ENCODE measurements at places on chromosomes 3 and 15.

- DNase-seq: no peak
Measured at GRCh38 chr15:67042551-67043142, 22.8 kb upstream of the SMAD3 start.

DNA sequence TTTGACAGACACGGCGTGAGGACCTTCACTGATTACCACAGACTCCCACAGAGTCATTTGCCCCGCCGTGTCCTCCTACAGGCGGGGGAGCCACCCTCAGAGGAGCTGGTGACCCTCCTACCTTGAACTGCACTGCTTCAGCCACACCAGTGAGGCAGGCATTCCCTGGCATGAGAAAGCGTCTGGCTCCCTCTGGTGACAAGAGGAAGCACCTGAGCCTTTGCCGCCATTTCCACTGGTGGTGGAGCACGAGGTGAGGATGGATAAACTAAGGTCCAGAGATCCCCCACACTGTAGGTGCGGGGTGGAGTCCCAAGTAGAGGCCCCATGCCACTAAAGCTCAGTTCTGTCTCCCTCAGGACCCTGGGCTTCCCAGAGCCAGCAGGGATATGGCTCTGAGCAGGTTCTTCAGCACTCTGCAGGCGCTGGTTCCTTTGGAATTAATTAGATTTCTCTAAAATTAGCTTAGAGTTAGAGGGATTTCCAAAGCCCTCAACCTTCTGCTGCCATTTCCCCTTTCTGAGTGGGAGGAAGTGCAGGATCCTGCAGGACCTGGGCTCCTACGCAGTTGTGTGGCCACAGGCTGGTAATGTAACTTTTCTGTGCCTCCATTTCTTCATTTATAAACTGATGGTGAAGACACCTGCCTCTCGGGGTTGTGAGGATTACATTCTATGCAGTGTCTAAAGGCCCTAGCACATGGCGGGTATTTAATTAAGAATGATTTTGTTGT is 224.0 kb downstream of the SLCO3A1 start:
- DNase-seq: peak; percentile 61

DNA sequence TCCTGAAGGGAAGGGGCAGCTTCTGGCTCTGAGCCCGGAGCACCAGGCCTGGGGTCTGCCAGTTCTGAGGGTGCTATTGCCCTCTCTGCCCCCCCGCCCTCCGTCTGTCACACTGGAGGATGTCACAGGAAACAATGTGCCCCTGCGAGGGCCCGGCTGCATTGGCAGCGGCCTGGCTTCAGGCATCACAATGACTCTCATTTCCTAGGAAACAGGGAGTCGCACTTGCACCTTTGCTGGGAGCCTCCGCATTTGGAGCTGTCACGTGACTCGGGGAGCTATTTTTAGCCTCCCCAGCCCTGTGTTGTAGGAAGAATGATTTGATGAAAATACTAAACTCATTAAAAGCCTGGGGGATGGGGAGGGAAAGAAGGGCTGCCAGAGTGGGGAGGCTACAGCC is 518.9 kb downstream of the SHQ1 start:
- no peak for DNase-seq

DNA sequence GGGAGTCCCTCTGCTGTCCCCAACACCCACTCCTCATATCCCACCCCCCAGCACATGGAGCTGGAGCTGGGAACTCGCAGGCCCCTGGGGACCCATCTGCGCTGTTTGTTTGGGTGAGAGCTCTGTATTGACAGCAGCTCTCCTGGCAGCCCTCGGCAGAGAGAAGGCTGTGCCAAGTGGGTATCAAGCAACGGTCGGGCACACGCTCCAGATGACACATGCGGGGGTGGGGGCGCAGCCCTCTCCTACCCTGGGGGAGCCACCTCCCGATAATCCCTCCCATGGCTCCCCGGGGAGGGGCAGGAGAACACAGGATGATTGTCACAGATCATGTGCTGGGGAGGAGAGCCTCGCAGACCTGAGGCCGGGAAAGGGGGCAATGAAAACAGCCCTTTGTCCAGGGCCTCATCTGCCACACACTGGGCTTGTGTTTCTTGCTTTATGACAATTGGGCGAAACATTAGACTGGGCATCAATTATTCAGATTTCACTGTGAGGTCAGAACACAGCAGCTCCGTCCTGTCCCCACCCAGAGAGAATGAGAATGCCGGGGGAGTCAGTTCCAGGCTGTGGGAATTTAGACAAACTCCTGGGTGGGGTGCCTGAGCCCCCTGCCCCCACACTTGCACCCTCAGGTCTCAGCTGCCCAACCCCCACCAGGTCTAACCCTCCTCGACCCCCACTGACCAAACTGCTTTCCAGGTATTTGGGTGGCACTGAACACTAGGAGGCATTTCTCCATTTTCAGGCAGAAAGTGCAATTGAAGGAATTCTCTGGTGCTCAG is 46.4 kb upstream of the KLF13 start:
- no peak for DNase-seq

DNA sequence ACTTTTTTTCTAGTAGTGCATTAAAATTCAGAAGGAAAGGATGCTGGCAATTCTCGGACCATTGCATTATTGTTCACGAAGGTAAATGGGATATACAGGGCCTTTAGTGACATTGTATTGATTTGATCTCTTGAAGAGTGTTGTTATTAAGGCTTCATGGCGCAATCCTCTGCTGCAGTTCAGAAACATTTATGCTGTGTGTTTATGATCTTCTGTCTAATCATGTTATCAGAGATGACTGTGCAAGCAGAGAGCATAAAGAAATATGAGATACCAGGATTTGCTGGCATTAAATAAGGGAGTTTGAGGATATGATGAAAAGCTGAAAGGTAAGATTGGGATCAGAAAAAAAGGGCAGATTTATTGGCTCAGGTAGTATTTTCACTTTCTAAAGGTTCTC is 180.6 kb downstream of the EPHA6 start:
- DNase-seq: no peak

DNA sequence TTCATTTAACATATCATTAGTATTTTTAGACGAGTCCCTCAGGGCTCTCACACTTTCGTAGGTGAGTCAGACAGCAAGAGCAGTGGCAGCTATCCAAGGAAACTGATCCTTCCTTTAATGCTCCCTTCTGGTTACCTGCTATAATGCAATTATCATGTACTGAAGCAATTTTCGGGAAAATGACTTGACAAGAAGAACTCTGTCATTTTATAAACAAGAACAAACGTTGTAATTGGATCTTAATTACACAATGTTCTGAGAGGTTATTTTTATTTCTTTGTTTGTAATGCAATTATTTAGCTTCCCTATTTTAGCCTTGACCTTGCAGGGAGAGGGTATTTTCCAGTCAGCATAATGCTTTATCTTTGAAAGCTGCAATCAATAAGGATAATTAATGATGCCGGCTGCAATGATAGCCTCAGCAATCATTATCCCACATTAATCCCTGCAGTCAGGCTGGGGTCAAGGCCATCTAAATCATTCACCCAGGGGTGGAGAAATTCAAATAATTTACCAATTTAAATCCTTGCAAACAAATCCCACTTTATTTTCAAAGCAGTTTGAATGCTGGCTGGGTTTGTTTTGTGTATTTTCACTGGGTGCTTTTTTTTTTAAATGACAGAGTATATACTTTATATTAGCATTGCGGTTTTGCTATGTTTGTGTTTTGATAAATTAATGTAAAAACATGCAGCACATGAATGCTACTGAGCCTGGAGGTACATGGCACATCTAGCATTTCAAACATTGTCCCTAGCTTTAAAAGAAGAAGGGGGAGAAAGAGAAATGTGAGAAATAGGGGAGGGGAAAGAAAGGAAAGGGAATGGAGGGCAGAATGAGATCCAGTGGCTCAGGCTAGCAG is 249.9 kb downstream of the SHOX2 start:
- DNase-seq: no peak

- DNase-seq: no peak
Measured at GRCh38 chr3:152193673-152194267, 75.0 kb upstream of the MBNL1 start.

- no peak for DNase-seq
Measured at GRCh38 chr3:152225201-152225600, 43.5 kb upstream of the MBNL1 start.

DNA sequence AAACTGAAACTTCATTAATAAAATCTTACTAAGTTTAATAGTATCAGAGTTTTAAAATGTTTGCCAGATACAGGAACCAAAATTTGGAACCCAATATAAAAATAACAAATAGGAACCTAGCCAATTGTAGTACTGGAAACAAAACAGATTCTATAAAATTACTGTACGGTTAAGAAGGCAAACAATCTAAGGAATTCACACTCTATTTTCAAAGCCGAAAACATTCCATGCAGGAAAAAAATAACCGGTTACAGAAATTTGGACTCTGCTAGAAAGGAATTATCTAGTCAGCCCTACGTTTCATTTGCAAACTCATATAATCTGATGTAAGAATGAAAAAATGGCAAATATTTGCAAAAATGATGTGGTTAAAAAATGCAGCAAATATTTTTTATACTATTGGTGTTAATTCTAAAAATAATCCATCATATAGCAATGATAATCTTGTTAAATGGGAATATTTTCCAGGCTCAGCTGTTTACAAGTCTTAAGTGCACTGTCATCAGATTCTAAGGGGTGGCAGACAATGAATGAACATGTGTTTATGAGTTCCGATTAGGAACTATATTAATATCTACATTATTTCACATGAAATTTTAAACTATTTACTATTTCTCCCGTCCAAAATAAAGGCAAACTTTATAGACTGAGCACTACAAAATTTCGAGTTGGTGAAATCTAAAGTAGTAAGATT is 58.1 kb downstream of the DCBLD2 start:
- no peak for DNase-seq

DNA sequence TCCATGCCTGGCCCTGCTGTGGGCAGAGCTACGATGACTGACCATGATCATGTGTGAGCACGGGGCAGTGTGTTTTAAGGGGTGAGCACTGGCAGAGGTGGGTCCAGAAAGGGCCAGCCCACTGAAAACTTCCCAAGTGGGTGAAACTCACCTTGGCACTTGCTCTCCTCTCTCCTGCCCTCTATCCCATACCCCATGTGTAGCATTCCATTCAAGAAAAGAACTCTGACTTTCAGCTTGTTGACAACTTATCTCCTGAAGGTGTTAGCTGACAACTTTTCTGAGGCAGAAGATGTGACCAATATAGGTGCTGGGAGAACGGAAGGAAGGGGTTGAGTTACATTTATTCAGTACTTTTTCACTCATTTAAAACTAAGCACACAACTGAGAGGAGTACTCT is 305.2 kb downstream of the RORA start:
- no peak for DNase-seq

DNA sequence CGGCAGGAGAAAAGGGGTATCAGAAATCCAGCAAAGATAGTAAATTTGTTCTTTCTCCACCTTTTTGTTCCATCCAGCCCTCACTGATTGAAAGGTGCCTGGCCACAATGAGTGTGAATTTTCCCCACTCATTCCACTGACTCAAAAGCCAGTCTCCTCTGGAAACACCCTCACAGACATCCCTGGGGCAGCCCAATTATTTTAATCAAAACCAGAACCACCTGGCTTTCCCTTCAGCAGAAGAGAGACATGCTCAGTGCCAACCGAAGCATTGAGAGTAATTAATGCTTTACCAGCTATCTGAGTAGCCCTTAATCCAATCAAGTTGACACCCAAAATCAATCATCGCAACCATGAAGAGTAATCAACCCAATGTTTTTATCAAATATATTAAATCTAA is 1129.6 kb upstream of the GBE1 start:
- no peak for DNase-seq

DNA sequence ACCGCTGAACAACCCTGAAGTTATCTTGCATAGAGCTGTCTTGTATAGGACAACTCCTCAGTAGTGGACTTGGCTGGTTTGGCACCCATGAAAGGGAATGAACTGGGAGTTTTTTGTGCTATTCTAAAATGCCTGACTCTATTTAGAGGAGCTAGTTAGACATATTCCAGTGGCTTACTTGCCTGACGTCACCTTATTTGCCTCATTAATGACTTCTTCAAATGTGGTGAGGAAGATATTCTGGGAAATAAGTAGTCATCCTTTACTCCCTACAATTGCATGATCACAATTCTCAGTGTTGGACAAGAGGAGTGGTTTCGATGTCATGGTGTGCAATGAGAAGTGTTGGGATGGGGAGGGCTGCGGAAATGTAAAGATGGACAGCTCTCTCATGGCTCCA is 509.2 kb upstream of the MDFIC2 start:
- DNase-seq: no peak

DNA sequence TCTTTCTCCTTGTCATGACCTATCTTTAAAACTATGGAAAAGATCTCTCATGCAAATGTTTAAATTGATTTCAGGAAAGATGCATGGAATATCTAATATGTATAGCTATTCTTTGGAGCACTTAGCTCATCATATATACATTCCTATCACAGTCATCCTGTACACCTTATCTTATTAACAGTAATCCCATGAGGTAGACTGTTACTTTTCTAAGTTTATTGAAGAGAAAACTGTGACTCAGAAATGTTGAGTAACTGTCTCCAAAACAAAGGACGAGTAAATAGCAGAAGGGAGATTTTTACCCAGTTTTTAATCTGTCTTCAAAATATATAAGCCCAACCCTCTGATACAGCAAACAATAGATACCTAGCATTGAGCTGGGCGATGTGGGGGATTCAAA is 308.3 kb downstream of the GAP43 start:
- no peak for DNase-seq

DNA sequence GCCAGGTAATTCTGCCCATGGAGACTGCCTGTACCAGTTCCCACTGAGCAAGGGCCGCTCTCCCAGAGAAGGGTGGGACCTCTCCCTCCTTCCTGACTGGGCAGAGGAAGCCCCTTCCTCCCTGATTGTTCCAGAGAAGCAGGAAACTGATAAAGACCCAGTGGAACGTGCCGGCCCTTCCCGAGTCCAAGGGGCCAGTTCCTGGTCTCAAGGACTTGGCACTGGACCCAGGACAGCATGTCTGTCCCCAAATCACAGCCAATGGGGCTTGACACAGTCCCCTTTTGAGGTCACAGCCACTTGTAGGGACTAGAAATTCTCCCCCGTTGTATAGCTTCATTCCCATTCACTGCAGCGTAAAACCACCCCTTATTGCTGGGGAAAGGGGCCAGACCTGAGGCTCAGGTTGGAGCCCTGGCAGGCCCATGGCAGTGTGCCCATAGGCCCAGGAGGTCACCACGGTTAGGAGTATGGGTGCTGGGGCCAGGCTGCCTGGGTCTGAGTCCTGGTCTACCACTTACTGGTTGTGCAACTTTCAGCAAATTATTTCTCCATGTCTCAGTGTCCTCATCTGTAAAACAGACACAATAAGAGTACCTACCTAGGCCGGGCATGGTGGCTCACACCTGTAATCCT is 18.1 kb downstream of the CSRNP1 start:
- no peak for DNase-seq

GRCh38 chr3:23099677-23100076 is 103.5 kb upstream of the UBE2E2 start:
- DNase-seq: no peak

All from iPS DF 6.9 (cell line).